ENCODE measurements at places on chromosomes 12 and 14.

GRCh38 chr12:117674313-117674712 lies 294.5 kb downstream of the KSR2 start:
- no peak for DNase-seq

GRCh38 chr14:64720131-64720576 lies 15.9 kb downstream of the PLEKHG3 start:
- peak; percentile 31 for DNase-seq

DNA sequence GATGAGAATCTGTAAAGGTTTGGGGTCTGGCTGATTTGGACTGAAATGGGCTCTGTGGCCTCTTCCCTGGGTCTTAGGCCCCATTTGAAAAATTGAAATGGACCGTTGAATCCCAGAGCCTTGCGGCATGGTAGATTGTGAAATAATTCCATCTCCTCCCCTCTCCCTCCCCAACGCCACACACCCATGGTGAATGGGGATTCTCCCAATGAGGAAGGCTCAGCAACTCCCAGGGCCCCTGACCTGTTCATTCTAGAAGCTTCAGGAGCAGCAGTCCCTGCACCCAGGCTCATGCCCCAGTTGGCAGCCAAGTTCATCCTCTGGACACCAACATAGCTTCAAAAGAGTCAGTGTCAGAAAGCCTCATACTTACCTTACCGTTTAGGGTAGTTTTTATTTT lies 217.4 kb downstream of the ZFP36L1 start:
- DNase-seq = no peak

- peak; percentile 76 for DNase-seq
Observed at GRCh38 chr14:44316647-44317440, 190.2 kb downstream of the FSCB start.

DNA sequence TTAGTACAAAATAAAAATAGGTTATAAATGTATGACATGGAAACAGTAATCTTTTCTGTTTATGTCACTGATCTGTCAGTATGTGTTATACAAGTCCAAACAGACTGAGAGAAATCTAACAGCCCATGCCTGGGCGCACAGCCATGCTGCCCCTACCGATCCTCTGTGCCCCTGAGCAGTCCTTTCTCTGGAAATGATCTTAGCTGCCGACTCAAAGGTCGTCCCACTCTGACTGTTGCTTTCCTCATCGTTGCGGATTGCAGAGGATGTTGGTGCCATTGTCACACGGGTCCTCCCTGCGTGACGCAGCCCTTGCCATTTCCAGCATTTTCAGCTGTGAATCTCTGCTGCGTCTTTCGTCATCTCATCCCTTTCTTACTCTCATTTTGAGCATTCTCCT lies 82.9 kb upstream of the DYNC1H1 start:
- DNase-seq = no peak

- DNase-seq = peak; percentile 68
Observed at GRCh38 chr14:22837114-22837749, 847 bp downstream of the MMP14 start.

- peak; percentile 6 for DNase-seq
Observed at GRCh38 chr12:4027412-4027811, 154.2 kb upstream of the PARP11 start.

- no peak for DNase-seq
Observed at GRCh38 chr14:44759277-44759676, 202.5 kb downstream of the KLHL28 start.

- peak; percentile 23 for DNase-seq
Observed at GRCh38 chr14:70885343-70886022, 21.8 kb upstream of the PCNX1 start.

- no peak for DNase-seq
Observed at GRCh38 chr12:102756530-102756929, 160.5 kb downstream of the PAH start.

DNA sequence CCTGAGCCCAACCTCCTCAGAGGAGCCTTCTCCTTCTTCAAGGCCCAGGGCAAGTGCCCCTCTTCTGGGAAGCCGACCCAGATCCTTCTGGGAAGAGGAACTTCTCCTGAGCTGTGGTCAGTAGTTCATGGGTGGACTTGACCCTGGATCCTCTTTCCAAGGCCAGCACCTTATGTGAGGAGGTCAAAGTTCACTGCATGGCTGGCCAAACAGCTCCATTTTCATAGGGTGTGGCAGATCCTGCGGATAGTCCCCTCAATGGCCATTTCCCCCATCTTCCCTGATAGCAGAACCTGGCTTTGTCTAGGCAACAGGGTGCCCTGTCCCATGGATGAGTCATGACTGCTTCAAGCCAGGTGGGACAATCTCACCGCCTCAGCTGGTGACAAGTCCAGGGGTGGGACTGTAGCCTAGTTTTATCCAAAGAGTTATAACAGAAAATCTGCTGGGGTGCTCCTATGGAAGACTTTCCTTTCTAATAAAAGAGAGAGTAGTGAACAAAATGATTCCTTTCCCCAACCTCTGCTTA lies 10.4 kb downstream of the ASB2 start:
- DNase-seq = no peak

GRCh38 chr14:104148433-104149277 lies 10.3 kb downstream of the KIF26A start:
- no peak for DNase-seq

GRCh38 chr12:49649445-49649844 lies 26.1 kb downstream of the PRPF40B start:
- no peak for DNase-seq

- peak; percentile 21 for DNase-seq
Observed at GRCh38 chr14:64566651-64567122, 16.9 kb downstream of the PPP1R36 start.

DNA sequence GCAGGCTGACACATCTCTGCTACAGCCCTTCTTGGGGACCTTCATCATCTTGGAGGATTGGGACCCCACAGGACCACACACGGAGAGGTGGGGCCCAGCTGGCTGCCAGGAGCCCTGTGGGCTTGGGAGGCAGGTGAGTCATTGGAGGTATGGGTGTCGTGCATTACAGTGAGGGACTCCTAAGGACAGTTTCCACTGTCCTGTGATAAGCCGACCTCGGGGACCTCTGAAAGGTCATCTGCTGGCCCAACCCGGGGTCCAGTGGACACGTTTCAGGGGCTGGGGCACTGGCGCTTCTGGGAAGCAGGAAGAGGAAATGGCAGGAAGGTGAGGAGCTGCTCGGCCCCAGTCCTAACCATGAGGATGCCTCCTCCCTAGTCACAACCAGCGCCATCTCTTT lies 238.0 kb downstream of the BCL11B start:
- DNase-seq = no peak

DNA sequence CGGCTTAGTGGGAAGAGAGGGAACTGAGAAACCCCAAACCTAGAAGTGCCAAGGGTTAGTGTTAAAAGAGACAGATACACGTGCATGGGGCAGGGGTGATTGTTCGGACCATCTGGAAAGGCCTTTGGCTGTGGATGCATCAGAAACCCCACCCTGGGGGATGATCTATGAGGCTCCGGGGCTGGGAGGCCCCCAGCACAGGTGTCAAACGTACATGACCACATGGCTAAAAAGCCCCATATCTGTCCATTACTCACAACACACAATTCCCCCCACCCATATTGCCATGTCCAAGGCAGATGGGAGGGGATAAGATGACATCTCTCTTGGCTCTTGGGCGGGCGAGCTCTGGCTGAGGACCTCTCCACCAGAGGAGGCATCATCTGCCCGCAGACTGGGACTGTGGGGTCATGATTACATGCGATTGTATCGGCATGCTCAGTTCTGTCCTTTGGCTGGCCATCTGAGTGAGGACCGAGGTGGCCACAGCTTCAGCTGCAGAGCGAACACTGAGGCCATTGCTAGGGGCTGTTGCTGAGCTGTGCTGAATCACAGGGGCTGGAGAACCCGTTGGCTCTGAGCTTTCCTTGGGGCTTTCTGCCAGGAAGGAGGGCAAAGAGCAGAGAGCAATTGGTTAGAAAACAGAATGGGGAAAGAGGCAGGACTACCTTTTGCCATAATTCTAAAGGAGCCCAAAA lies 9.6 kb upstream of the NPFF start:
- no peak for DNase-seq

DNA sequence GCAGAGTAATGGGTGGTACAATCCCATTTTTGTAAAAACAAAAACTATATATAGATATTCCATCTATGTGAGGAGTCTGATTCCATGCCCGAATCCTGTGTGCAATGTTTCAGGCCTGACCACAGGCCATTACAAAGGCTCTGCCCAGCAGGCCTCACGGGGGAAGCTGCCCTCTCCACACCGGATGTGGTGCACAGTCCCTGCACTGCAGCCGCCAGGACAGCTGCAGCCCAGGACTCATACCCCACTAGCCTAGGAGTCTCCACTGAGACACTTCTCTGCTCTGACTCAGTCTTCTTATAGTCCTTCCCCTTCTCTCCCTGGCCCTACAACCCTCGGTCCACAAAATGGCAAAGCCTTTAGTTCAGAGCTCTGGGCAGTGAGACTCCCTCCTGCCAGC lies 190.4 kb downstream of the PPM1H start:
- peak; percentile 92 for DNase-seq

DNA sequence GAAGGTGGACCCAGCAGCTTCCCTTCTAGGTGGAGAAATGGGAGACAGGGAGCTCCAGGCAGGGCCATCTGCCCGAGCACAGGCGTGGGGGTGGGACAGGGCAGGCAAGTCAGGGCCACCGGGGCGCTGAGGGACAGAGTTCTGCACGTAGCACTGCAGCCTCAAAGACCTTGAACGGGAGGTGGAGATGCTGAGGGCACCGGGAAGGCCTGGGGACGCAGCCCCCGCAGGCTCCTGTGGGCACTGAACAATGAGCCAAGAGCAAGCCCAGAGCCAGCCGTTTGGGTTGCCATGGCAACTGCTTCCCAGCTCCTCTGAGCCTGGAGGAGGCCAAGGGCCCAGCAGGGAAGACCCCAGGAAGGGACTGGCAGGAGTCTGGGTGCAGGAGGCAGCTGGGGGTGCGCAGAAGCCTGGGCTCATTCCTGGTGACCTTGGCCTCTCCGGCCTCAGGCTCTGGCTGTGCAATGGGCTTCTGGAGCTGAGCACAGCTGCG lies 3.4 kb downstream of the LBHD2 start:
- DNase-seq = no peak

- DNase-seq = peak; percentile 48
Observed at GRCh38 chr12:132393991-132394949, 64.9 kb upstream of the GALNT9 start.

- DNase-seq = no peak
Observed at GRCh38 chr12:106416273-106416672, 58.7 kb downstream of the POLR3B start.

DNA sequence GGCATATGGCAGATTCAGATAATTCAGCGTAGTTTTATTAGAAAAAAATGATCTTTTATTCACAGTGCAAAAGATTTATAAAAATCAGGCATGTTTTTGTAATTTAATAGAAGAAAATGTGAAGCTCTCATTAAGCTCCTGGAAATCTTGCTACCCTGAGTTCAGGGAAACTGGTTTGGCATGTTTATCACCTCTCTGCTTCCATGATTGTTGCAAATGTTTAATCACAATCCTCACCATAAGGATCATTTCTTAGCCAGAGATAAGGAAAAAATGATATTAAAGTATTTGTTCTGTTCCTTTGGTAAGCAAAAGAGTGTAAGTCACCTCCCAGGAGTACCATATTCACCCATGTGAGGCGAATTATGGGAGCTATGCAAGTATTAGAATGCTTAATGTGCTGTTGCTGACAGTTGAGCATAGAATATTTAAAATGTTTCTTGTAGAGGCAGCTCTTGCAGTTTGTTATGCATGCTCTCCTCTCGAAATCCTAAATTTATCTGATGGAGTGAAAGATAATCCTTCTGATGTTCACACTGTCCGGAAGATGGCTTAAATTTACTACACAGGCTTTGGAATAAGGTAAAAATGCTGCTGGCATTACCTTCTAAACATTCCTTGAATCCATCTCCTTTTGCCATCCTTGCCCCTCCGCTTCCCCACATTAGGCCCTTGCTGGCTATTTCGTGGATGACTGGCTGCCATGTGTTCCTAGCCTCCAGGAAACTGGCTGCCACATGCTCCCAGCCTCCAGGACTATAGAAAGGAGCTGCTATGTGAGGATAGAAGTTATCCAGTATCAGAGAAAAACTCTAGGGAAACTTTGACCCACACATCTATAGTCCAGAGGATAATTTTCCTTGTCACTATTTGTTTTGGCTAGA lies 115.8 kb upstream of the CCDC198 start:
- no peak for DNase-seq

Measured in NB4 (cell line).